Eye (tissue), 1 donor: ENCODE measurements at places on chromosomes 6 and 20.

GRCh38 chr20:50957276-50957675, 1.1 kb downstream of the DPM1 start:
- DNase-seq: no peak

DNA sequence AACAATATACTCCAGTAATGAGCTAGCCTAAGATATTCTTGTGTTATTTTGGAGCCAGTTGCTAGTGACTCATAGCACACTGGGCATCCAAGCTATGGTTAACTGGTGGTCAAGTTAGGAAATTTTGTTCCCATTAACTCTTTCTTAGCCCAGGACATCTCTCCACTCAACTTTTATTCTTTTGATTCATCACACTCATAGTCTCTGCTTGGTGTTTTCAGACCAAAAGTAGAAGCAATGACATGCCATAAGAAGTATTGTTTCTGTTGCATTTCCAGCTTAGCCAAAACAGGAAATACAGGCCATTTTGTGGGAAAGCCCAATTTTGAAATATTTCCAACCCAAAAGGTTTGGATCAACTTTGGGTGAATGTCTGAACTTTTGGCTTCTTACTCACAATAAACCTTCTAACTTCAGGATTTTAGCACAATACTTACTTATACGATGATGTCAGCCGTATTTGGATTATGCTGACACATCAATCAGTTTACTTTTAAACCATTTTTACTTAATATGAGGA, 31.6 kb upstream of the CCN2 start:
- no peak for DNase-seq

- DNase-seq: no peak
Measured at GRCh38 chr6:53035549-53036213, 29.5 kb upstream of the FBXO9 start.

- no peak for DNase-seq
Measured at GRCh38 chr6:10733151-10733715, 10.4 kb downstream of the TMEM14C start.

DNA sequence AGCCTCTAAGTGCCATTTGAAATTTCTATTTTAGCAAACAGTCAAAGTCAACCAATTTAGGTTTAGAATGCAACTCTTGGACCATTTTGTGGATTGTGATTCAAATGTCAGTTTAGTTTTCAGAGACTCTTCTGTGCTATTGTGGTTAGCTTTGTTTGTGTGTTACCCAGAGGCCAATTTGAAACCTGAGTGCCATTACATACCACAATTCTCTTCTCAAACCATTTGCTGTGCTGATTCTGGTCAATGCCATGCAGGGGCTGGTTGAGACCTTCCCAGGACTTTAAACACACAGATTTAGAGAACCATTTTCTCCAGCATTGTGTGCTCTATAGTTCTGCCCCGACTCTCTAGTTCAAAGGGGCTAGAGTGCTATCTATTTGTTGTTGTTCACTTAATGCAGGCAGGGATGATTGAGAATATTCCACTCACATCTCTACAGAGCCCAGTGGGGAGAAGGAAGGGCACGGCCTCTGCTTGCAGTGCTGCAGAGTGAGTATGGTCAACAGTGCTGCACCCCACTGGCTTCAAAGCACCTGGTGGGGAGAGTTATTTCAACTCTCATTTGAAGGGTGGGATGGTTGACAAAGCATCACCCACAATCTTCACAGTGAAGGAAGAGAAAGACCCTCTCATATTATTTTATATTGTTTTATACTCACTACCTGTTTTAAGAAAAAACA, 738.2 kb downstream of the COL12A1 start:
- DNase-seq: no peak

DNA sequence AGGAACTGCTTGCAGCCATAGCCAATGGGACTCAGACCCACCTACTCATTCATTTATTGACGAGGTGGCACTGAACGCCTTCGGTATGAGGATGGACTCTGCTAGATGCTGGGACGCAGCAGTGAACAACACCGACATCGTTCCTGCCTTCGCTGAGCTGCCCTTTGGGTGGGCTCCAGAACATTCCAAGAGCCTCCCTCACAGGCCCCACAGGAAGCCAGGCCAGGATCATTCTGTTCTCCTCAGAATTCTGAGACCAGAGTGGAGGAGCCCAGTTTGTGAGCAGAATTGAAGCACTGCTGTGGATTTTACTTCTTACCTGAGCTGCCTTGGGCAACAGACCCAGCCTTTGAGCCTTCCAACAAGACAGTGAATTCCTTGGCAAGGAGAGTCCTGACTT, 82.1 kb downstream of the KCNB1 start:
- DNase-seq: no peak

DNA sequence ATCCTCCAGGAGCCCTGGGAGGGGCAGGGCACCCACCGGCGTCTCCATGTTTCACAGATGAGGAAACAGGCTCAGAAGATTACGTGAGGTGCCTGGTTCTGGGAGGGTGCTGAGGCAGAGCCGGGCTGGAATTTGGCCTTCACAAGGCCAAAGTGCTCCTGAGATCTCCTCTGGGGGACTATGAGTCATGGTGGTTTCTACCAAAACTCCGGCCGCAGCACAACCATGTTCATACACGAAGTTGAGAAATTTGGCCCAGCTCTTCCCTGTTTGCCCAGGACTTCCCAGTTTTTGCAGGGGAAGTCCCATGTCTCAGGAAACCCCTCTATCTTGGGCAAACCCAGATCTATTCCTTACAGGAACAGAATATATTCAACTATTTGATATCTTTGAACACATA, 172.9 kb upstream of the CDYL start:
- no peak for DNase-seq

- DNase-seq: no peak
Measured at GRCh38 chr6:153729189-153729588, 309.9 kb upstream of the OPRM1 start.

- DNase-seq: no peak
Measured at GRCh38 chr6:159053781-159054398, 9.1 kb upstream of the TAGAP start.

DNA sequence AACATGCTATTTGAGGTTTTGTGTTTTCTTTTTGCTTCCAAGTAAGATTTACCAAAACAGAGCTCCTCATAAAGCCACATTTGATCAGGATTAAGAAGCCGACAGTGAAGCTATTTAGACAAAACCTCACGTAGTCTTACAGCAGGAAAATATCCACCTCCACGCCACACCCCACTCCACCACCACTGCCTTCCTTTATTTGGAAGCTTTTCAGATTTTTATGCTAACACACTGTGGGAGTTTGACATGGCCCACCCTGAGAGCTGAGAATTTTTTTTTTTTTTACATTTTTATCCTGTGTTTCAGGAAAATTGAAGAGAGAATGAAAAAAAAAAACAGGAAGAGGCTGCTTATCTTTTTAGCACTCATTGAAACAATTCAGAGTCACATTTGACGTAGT, 104.8 kb upstream of the MC3R start:
- DNase-seq: no peak

GRCh38 chr6:33132081-33132524, 56.3 kb downstream of the HLA-DPB1 start:
- DNase-seq: no peak

GRCh38 chr20:11304795-11305194, 612.9 kb upstream of the BTBD3 start:
- DNase-seq: peak; percentile 54

DNA sequence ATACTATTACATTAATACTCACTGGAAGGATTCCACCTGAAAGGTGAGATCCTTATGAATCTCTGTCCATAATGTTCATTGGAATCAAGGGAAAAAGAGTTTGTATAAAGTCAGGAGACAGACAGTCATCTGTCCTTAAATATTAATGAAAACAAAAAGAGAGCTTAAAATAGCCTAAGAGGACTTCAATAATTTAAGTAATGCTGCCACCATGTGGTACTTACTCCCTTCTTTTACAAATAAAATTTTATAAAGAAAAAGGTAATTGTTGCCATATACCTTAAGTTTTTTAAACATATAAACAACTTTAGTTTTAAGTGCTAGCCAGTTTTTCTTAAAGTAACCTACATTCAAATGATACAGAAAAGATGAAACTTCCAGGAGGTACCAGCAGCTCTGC, 5.1 kb downstream of the BLOC1S5 start:
- peak; percentile 32 for DNase-seq

- DNase-seq: no peak
Measured at GRCh38 chr6:3391902-3392458, 64.9 kb downstream of the SLC22A23 start.

DNA sequence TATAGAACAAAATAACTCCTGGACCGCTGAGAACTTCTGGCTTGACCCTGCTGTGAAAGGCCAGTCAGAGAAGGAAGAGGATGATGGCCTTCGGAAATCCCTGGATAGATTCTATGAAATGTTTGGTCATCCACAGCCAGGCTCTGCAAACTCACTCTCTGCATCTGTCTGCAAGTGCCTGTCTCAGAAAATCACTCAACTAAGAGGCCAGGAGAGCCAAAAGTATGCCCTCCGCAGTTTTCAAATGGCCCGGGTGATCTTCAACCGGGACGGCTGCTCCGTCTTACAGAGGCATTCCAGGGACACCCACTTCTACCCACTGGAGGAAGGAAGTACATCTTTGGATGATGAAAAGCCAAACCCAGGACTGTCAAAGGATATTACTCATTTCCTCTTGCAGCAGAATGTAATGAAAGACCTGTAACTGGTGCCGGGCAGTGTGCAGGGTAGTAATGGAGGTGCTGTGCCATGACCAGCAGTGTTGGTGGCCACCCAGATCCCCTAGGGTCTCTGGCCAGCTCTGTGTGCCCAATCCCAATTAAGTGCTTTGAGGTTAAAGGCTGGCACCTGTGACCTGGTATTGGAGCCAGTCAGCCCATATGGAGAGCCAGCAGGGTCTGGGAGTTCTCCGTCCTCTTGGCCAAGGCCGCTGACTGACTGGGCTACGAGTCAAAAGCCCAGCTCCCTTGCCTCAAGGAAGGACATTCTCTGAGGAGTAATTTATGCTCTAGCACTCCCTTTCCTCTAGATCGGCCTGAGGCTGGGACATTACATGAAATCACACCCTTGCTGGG, 87.1 kb downstream of the TRMT6 start:
- DNase-seq: no peak

GRCh38 chr6:34598712-34599111, 42.6 kb upstream of the SPDEF start:
- no peak for DNase-seq

DNA sequence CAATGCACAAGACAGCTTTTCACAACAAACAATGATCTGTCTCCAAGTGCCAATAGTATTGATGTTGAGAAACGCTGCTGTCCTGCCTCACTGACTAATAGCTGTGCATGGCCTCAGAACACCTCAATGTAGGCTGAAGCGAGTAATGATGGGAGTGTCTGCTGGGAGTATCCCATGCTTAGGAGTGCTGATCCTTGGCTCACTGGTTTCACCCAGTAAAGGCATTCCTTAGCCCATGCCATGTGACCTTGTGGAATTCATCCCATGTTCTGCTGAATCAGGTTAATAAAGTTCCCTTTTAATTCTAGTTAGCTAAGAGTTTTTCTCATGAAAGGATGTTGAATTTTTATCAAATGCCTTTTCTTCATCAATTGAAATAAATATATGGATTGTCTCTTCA, 3.8 kb upstream of the WFDC12 start:
- no peak for DNase-seq

- no peak for DNase-seq
Measured at GRCh38 chr6:37643851-37644672, 53.6 kb downstream of the MDGA1 start.

- no peak for DNase-seq
Measured at GRCh38 chr6:136811272-136811671, 11.1 kb upstream of the PEX7 start.

DNA sequence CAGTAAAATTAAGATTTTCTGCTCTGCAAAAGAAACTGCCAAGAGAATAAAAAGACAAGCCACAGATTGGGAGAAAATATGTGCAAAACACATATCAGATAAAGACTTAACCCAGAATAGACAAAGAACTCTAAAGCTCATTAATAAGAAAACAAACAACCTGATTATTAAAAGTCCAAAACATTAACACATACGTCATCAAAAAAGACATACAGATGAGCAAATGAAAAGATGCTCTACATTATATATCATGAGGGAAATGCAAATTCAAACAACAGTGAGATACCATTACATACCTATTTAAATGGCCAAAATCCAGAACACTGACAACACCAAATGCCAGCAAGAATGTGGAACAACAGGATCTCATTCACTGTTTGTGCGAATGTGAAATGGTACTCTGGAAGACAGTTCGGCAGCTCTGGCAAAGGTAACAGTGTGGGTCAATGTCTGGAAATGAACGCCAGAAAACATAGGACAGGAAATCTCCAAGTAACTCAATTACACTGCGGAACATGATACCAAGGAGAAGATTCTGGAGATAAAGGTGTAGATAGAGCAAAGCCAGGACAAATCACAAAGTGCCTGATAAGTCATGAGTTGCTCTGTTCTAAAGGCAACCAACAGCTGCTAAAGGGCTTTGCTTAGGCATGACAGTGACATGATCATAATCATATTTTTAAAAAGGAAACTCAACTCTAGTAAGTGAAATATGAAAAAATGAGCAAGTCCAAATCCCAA, 96.8 kb downstream of the PDE10A start:
- DNase-seq: no peak

- DNase-seq: no peak
Measured at GRCh38 chr6:168554472-168554871, 113.5 kb downstream of the SMOC2 start.

DNA sequence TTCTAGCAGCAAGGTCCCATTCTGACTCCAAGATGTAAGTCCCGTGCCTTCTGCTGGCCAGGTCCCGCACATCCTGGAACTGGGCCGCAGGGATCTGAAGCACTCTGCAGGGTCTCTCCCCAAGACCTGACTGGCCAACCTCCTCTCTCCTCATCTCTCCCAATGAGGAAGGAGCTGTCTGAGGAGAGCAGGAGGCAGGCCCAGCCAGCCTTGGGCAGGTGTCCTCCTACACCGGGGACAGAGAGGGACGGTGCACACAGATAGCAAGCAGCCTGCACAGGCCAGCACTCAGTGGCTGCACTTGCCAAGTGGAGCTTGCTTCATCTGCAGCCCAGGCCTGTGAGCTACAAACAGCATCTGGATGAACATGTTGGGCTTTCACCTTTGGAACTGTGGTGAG, 76.8 kb upstream of the CD93 start:
- DNase-seq: no peak

GRCh38 chr20:31440012-31440659, at the start of gene DEFB123:
Gene DEFB123, plus strand, starts transcription at chr20:31440632. Its CDS starts 67 bp downstream, at chr20:31440699.
- no peak for DNase-seq

- no peak for DNase-seq
Measured at GRCh38 chr6:168052291-168052891, 26.6 kb downstream of the FRMD1 start.

DNA sequence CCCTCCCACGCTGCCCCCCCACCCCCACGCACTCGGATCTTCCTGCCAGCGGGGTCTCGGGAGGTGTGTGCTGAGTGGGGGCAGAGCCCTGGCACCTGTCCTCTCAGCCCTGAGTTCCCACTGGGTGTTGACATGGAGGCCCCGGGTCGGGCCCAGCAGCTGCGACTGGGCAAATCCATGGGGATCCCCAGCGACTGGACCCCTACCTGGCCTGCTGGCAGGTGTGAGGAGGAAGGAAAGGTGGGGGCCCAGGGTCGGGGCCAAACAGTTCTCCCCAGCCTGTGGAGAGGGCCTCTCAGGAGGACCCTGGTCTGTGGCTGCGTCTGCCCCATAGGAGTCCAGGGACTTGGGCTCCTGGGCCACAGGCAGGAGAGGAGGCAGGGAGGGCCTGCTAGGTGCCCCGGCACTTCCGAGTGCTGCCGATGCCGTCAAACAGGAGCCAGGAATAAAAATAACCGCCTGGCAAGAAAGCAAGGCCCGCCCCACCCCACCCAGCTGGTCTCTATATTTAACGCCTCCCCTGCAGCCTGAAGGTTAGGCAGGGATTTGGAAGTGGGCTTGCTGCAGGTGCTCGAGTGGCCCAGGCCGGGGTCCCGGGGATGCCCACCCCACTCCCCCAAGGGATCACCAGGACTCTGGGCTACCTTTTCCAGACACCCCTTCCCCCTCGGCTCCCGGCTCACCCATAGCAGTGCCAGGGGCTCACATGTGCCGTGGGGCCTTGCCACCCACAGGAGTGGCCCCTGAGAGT, 1.4 kb upstream of the EEF1A2 start:
- DNase-seq: no peak
